Germinal center (tissue), 1 donor: ENCODE measurements at places on chromosomes 13 and 19.

DNA sequence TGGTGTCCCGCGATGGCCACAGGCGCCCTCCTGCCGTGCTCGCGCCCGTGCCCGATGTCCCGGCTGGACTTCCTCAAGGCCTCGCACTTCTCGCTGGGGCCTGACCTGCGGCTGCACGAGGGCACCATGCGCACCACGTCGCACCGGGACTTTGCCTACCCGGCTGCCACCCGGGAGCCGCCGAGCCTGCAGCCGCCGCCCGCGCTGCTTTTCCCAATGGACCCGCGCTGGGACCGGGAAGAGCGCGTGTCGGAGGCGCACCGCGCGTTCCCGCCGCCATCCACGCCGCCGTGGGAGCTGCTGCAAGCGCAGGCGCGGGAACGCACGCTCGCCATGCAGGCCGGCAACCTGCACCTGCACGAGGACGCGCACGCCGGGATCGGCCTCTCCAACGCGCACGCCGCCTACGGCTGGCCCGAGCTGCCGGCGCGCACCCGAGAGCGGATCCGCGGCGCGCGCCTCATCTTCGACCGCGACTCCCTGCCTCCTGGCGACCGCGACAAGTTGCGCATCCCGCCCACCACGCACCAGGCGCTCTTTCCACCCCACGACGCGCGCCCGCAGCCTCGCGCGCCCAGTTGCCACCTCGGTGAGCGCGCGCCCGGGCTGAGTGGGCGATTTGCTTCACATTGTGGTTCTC lies 12.1 kb upstream of the PEX11G start:
- DNase-seq: peak; percentile 78

GRCh38 chr19:51168564-51169282 lies 26.6 kb downstream of the SIGLEC7 start:
- DNase-seq: no peak

DNA sequence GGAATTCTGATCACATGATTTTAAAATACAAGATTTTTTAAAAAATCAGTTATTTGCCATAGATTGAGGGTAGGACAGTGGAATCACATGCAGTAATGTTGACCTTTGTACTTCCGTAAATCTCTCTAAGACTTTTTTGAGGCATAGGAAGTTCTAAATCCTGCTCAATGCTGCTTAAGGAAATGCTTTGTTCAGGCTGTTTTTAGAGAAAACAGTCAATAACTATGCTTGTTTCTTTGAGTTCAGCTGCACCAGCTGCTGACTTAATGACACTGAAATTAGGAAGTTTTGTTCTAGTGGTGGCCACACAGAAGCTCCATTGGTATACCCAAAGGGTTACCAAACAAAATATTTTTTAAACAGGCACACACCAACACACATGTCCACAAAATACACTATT lies 60.9 kb downstream of the KLF12 start:
- no peak for DNase-seq

GRCh38 chr19:39335168-39335548 lies 685 bp downstream of the GMFG start:
- no peak for DNase-seq

- no peak for DNase-seq
Measured at GRCh38 chr19:21789466-21790085, 22.2 kb upstream of the ZNF100 start.

DNA sequence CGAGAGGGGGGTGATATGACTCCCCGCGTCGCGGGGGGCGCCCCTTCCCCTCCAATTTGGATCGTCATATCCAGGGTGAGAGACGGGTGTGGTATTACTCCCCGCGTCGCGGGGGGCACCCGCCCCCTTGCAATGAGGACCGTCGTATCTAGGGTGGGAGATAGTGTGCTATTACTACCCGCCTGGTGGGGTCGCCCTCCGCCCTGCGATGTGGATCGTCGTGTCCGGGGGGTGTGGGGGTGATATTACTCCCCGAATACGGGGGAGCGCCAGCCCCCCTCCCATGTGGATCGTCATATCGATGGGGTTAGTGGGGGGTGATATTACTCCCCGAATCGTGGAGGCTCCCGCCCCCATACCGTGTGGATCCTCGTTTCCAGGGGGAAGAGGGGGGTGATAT lies 29.2 kb upstream of the RGCC start:
- no peak for DNase-seq

DNA sequence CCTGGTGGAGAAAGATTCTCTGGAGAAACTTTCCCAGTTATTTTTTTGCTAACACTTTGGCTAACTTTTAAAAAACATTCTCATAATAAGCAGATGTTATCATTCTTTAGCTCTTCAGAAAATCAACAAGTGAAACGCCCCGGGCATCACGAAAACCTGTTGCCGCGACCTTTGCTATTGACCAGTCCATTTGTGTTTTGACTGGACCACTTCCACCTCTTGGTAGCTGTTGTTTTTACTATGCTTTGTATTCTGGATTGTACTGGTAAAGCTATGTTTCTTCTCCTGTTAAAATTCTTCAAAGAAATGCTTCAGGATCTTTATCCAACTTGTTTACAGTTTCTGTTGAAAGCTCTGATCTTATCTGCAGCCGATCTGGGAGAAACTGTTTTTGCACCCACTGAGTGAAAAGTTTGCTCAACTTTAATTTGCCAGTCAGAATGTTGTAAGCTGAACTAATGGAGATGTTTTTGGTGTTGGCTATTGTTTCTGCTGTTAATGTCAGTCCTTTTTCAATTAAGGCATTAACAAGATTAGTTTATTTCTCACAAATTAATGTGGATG lies 23.3 kb downstream of the UFM1 start:
- no peak for DNase-seq

DNA sequence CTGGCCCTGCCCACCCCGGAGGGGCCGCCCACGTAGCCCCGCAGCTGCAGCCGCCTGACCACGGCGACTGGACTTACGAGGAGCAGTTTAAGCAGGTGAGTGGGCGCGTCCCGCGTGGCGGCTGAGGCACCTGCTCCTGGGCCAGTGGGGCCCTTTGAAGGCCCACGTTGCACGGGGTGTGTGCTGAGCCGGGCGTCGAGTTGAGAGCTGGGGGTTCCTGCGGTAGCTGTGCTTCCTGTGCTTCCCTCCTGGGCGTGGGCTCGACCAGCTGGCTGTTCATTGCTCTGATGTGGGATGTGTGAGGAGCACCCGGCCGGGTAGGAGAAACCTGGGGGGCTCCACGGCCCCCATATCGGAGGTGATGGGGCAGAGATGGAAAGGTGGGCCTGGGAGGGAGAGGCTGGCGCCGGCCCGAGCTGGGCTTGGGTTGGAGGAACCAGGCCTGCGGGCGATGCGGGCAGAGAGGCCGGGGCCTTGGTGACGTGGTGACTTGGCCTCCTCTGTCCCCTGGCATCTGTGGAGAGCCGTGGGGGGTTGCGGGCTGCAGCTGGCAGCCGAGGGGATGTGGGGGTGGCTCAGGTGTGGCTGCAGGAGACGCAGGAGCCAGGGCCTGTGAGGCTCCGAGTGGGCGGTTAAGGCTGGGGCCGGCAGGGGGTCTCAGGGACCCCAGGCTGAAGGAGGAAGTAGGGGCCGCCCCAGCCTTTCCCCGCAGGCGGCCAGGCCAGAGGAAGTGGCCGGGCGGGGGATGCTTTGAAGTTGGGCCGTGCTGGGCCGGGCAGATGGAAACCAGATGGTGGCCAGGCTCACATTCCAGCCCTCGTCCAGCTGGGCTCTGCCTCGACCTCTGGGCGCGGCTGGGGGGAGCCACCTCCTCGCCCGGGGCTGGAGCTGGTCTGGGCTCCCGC lies 7.1 kb downstream of the ARID3A start:
- no peak for DNase-seq

DNA sequence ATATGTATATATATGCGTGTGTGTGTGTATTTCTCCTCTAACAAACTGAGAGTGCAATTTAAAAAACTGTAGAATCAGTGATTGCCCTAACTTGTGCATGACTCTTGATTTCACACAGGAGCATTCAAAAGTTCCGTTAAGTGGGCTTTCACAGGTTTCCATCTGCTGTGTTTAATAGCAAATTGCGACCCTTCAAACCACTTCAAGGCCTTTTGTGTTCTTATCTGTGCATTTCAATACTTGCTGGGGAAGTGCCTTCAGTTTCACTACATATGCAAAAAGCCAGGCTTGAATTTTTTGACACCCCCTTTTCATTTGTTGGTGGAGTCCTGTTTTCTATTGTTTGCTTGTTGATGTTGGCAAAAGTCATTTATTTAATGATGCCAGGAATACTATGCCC lies 158.0 kb downstream of the TM9SF2 start:
- no peak for DNase-seq

GRCh38 chr13:32310134-32310706 lies 4.9 kb downstream of the ZAR1L start:
- peak; percentile 32 for DNase-seq

GRCh38 chr13:97834250-97834649 lies 119.2 kb upstream of the IPO5 start:
- no peak for DNase-seq

- DNase-seq: no peak
Measured at GRCh38 chr13:27309967-27310598, 39.5 kb downstream of the RASL11A start.

DNA sequence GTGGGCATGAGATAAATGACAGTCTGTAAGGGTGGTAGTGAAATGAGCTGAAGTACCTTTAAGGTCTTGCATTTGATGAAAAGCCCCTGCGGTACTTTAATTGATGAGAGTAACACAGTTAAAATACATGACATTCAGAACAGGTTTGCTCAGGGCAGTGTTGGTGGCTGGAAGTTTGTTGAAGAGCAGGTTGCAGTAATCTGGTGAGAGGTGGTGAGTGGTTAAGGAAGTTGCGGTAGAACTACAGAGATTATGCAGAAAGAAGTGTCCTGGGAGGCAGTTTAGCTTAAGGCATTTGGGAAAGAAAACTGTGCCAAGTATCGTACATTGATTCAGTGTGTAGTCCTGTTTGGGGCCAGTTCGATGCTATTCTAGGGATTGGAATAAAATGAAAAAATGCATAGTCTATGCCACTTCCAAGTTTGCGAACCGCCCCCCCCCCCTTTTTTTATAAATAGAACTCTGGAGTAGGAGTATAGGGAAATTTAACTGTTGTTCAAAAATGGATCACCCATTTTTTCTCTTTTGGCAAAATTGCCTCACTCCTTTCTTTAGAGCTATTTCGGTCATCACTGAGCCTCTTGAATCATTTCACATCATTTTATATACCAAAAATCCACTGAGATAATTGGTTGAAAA lies 42.7 kb downstream of the SLAIN1 start:
- no peak for DNase-seq

DNA sequence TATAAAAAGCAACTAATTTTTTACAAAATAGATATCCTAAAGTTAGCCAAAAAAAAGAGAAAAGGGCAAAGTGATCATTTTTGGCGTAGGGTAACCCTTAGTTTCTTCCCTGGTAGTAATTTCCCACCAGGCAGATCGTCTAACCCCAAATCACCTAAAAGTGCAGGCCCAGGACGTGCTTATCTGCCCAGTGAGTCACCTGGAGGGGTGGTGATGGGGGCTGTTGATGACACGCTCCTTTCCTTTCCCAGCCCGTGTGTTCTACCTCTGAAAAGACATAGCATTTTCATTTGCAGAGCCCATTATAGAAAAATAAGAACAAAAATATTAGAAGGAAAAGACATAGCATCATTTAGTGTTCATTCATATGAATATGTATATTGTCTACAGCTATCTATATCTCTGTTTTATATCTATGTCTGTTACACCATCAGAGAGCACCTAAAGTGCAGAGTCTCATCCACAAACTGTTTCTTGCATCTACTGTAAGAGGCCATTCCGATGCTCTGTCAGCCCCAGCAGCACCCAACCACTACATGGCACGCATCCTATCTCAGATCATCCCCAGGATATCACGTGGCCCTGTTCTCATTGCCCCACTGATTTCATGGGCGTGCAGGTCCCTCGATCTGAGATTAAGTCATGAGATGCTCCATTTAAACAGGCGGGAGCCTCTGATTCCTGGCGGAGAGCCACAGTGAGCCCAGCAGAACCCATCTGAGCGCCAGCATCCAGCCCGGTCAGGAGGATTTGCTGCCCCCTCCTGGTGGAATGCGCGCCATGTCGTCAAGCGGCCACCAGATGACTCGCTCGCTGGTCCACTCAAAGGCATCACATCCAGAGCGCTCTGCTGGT lies 8.5 kb upstream of the LILRB3 start:
- DNase-seq: peak; percentile 56

GRCh38 chr13:40779796-40780285 lies 8.9 kb upstream of the MRPS31 start:
- DNase-seq: no peak

DNA sequence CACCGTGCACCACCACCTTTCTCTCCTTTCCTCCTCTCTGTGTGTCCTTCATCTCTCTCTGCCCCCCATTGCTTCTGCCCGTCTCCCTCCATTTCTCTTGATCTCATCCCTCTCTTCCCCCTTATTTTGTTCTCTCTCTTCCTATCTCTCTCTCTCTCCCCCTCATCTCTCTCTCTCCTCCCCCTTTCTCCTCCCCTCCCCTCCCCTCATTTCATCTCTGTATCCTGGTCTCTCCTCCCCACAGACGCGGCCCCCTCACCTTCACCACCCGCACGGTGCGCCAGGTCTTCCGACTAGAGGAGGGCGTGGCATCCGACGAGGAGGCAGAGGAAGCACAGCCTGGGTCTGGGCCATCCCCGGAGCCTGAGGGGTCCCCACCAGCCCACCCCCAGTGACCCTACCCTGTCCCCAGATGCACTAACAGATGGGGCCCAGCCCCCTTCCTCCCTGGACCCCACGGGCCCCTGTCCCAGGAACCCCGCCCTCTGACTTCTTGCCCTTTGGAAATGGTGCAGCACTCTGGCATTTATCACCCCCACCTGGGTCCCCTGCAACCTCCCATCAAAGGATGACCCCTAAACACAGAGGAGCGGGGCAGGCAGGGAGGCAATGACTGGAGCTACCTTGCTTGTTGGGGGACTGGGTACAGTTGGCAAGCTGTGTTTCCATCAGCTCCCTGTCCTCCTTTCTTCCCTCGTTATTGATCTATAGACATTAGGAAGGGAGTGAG lies 19.6 kb downstream of the KCNC3 start:
- DNase-seq: no peak

- DNase-seq: peak; percentile 7
Measured at GRCh38 chr13:100235311-100235901, 146.5 kb downstream of the PCCA start.

- DNase-seq: no peak
Measured at GRCh38 chr13:50285283-50285682, 270.0 kb downstream of the KCNRG start.

GRCh38 chr19:49894011-49894664 lies 2.5 kb downstream of the IL4I1 start:
- no peak for DNase-seq

- no peak for DNase-seq
Measured at GRCh38 chr13:113980489-113981064, 6.7 kb upstream of the C13orf46 start.

- no peak for DNase-seq
Measured at GRCh38 chr19:2237051-2237868, 636 bp downstream of the SF3A2 start.

GRCh38 chr13:42364613-42365000 lies 92.7 kb downstream of the AKAP11 start:
- no peak for DNase-seq

- no peak for DNase-seq
Measured at GRCh38 chr19:32570081-32570785, 10.8 kb upstream of the PDCD5 start.

GRCh38 chr13:110103534-110103933 lies 203.4 kb downstream of the COL4A1 start:
- no peak for DNase-seq
